Stimulated activated CD8-positive, alpha-beta memory T cell treated with anti-CD3 and anti-CD28 coated beads, Interleukin-4, amount 100 ng/mL, for 1 hour (primary cell): ENCODE measurements at places on chromosomes 5 and 9.

DNA sequence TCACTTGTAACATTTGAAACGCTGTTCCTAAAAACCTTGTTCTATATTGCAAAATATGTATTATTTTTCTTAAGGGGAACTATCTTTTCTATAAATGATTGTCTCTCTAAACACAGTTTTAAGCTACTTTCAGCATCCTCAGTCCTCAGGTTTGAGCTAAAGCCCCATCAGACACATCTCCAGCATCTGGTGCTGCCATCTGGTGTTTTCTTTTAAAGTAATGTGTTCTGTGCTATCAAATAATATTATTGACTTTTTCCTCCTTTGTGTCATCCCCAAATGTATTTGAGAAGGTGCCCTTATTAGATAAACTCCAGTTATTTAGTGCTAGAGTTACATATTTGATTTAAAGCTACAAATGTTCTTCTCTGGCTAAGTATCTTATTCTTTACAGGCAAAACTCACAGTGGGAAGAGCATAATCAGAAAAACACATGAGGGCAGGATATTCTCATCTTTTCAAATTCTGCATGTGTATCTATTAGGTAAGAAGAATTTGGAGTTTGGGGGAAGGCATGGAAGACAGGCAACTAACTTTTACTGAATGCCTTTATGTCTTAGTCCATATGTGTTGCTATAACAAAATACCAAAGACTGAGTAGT, 27.5 kb downstream of the ZNF474 start:
- DNase-seq = no peak

GRCh38 chr9:97918611-97919010, 3.7 kb downstream of the TRMO start:
- no peak for DNase-seq

- DNase-seq = no peak
Observed at GRCh38 chr5:33477816-33478215, 37.1 kb downstream of the TARS1 start.

- DNase-seq = no peak
Observed at GRCh38 chr9:100715100-100715380, 137.2 kb downstream of the CAVIN4 start.

DNA sequence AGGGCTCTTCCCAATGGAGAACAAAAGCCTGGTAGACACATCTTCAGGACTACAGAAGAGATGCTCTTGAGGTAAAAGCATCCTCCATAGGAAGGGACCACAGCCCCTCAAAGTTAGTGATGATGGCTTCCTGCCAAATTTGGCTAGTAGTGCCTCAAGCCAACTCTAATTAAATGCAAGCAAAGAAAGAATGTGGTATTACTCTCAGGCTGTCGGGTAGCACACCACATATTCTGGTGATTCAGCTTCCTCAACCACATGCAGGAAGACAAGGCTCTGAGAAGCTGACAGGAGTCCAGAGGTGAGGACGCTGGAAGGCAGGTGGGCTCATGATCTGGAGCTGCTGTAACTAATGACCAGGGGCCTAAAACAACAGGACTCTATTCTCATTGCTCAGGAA, 37.2 kb upstream of the S1PR3 start:
- DNase-seq = no peak

DNA sequence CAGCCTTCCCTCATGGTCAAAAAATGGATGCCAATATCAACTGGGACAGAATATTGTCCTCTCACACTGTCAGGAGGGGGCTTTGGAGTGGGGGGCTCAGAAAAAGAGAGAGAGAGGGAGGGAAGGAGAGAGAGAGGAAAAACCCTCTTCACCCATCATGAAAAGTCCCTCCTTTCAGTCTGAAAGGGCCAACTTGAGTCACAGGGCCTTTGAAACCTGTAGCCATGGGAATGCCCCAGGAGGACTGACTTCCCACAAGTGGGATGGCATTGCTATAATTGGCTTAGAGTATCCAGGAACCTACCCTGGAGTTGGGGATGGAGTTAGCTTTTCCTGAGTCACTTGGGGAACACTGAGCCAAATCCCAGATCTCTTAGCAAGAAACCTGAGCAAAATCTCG, 41.2 kb downstream of the DNAJC21 start:
- DNase-seq = no peak

GRCh38 chr5:58268268-58268667, 191.6 kb downstream of the PLK2 start:
- no peak for DNase-seq

DNA sequence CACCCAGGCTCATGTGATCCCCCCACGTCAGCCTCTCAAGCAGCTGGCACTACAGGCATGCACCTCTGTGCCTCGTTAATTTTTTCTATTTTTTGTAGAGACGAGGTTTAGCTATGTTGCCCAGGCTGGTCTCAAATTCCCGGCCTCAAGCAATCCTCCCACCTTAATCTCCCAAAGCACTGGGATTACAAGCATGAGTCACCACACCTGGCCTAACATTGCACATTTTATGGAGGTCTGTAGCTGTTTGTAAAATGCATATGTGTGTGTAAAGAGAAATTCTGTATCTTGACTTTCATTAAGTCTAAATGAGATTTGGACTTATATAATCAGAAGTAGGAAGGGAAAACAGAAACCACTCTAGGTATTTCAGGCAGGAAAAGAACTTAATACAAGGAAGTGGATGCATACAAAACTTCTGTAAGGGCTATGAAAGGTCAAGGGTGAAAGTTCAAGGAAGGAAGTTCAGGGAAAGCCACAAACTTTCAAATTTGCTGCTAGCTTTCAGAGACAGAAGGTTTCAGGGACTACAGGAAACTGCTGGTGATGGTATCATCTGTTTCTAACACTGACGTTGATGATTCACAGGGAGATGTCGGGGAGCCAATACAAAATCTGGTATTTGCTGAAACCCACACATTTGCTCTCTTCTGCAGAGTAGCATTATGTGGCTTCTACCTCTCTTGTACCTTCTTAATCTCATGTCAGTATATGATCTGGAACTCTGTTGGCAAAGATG, 209.4 kb downstream of the PIK3R1 start:
- no peak for DNase-seq

- DNase-seq = no peak
Observed at GRCh38 chr5:155726267-155726666, 600.7 kb upstream of the SGCD start.

DNA sequence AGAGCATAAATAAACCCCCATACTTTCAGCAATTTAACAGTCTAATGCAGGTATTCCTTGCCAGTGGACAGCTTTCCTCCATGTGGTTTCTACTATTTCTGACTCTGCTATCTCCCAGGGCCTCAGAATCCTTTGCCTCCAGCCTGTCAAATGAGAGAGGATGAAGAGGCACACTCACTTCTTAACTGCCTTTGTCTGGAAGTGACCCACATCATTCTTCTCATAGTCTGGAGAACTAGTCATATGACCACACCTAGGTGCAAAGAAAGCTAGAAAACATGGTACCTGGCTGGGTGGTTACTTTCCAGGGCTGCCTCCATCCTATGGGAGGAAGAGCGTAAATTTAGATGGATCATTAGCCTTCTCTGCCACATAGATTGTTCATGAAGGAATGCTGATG, 22.5 kb downstream of the PALM2AKAP2 start:
- no peak for DNase-seq

DNA sequence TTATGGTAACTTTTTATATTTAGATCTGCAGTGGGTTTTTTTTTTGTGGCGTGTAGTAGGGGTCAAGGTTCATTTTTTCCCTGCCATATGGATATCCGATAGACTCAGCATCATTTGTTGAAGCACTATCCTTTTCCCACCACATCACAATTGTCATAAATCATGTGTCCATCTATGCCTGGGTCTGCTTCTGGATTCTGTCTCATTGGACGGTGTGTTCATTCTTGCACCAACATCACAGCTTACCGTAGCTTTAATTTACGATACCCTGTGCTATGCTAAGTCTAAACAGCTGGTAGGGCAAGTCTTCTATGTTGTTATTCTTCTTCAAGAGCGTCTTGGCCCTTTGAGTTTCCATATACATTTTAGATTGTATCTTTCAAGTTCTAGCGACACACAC, 175.0 kb downstream of the RGS3 start:
- DNase-seq = no peak

GRCh38 chr5:83750749-83751148, 30.1 kb upstream of the HAPLN1 start:
- DNase-seq = no peak

DNA sequence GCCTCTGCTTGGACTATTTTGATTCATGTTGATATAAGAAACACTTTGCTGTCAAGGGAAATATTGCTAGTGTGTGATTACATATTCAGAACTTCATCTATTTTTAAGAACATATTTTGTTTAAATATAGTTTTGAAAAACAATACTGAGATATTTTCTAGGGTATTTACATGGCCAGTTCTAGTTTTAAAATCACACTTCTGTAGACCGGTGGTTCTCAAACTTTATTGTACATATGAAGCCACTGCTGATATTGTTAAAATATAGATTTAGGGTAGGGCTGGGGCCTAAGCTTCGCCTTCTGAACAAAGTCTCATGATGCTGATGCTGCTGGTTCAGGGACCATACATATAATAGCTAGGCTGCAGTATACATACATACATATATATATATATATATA, 1000.0 kb downstream of the PTPRD start:
- no peak for DNase-seq

- DNase-seq = no peak
Observed at GRCh38 chr9:136243631-136244030, 2.0 kb downstream of the QSOX2 start.

DNA sequence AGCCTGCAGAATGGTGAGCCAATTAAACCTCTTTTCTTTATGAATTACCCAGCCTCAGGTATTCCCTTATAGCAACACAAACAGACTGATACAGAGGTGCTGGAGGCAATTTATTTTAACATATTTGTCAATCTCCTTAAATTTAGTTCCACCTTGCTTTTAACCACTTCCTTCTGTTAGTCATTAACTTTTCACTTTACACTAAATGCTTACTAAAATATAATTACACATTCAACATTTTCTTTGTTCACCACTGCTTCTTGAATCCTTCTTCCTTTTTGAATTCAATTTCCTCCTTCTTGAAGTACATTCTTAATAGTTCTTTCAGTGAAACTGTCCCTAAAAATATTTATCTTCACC, 39.4 kb downstream of the LYRM7 start:
- no peak for DNase-seq

- DNase-seq = no peak
Observed at GRCh38 chr5:56647099-56647850, 168.1 kb upstream of the MAP3K1 start.

GRCh38 chr9:113921396-113921925, 45.4 kb downstream of the ZNF618 start:
- DNase-seq = no peak

- DNase-seq = no peak
Observed at GRCh38 chr9:19451240-19452087, 42.7 kb downstream of the ACER2 start.

DNA sequence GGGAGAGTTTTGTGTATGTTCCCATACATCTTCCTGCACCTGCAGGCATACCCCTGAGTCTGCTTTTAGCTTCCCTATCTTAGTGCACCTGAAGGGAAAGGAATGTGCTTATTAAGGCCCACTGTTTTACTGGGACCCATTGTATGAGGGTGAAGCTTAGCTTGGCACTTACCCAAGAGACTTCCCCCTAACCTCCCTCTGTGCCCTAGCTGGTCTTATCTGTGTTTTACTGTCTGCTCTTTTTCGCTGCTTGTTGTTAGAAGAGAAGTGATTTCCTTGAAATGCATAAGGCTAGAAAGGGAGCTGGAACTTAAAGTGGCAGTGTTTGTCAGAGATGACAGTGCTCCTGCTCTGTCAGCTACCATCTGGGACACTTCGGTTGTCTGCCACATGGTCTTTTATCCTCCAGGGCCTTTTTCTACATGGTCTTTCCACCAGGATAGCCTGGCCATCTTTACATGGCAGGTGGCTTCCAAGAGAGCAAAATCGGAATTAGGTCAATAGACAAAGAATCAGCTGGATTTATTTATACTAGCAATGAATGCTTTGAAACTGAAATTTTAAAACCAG, 122.5 kb upstream of the SLC44A1 start:
- no peak for DNase-seq

GRCh38 chr9:107751567-107752210, 262.1 kb upstream of the KLF4 start:
- no peak for DNase-seq

DNA sequence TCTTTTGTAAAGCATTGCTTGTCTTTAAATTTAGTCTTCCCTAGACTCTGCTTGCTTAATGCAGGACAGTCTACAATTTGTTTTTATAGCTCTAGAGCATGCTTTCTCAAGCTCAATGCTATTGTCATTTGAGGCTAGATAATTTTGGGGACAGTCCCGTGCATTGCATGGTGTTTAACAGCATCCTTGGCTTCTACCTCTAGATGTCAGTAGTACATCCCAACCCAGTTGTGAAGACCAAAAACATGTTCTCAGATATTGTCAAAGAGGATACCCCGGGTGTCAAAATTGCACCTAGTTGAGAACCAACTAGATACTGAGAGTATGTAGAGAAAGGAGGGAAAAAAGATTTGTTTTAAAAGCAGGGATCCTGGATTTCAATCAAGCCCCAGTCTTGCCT, 277.5 kb downstream of the CEMIP2 start:
- no peak for DNase-seq

GRCh38 chr5:57692582-57693487, 210.2 kb upstream of the ACTBL2 start:
- DNase-seq = no peak

GRCh38 chr5:33507426-33507825, 66.7 kb downstream of the TARS1 start:
- no peak for DNase-seq

- no peak for DNase-seq
Observed at GRCh38 chr5:95858023-95858461, 35.5 kb upstream of the GLRX start.

DNA sequence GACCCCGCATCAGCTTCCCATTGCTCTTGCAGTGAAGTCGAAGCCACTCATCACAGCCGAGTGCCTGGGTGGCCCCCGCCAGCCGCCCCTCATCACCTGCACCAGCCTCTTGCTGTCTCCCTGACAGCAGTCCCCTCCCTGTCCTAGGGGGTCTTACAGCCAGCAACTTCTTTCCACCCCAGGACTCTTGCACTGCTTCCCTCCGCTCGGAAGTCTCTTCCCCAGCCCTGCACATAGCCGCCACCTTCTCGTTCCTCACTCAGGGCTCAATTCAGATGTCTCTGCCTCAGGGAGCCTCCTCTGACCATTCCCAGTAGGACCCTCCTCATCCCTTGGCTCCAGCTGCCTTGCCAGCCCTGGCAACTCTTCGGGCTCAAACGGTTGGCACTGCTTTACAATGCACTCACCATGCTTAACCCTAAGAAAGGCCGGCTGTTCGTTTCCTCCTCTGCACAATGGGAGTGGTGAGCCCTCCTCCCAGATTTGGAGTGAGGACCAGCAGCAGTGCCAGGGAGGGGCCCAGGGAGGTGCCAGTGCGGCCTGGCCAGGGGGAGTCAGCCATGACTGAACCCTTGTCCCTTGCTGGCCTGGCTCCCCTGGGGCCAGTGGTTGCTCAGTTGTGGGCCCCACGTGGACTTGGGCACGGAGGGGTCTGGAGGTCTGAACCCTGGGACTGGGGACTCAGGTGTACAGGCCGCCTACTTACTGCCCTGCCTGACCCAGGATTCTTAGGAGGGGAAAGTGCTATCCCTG, 6.1 kb downstream of the TCF7 start:
- no peak for DNase-seq

DNA sequence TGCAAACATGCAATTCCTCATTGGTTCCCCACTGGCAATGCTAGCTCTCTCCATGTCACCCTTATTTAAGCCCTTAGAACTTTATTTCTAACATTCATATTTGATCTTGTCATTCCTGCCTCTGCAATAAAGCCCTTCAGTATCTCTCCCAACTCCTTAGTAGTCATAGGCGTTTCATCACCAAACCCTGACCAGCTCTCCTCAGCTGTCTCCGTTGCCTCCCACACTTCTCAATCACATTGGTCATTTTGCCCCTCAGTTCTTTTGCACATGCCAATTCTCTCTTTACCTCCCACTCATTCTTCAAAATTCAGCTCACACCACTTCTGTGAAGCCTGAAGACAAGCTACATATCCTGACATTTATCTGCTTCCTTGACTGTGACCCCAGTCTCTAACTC, 2.8 kb upstream of the RUSC2 start:
- DNase-seq = no peak
